Foreskin keratinocyte (primary cell): ENCODE measurements at places on chromosomes 2 and 18. TPM values are rescaled to one million over a fixed set of nuclear protein-coding genes. Genes with fewer than 3 reads are reported as not detected.
A peak's percentile ranks its signal among the peaks of the same experiment; 100 is the strongest.

DNA sequence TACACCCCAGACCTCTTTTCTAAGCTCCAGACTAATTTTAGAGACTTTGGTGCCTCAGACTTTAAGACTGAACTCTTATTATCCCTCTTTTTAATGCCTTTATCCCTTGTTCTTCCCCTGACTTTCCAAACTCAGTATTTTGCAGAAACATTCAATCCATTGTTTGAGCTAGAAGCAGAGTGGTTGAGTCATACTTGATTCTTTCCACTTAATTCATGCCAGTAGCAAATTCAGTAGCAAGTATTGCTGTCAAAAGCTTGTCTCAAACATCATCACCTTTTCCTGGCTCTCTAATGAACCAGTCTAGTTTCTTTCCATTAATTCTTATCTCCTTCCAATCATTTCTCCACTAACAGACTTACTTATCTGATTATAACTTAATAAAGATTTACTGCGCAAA lies 699.7 kb upstream of the ZNF804A start:
- DNase-seq = no peak

DNA sequence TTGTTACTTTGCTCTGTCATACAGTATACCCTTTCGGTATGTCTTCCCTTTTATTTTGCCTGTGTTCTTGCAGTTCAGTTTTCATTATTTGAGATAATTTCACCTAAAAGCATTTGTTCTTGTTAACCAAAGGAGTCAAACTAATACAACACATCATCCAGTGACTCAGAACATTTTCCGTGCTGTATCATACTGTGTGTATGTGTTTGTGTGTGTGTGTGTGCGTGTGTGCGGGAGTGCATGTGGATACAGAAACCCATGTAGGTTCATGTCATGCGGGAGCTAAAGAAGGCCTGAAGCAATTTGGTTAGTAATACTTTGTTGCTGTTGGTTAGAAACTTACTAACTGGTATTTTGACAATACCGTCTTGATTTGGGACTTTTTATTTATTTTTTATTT lies 60.0 kb downstream of the CEP192 start:
- DNase-seq = no peak

DNA sequence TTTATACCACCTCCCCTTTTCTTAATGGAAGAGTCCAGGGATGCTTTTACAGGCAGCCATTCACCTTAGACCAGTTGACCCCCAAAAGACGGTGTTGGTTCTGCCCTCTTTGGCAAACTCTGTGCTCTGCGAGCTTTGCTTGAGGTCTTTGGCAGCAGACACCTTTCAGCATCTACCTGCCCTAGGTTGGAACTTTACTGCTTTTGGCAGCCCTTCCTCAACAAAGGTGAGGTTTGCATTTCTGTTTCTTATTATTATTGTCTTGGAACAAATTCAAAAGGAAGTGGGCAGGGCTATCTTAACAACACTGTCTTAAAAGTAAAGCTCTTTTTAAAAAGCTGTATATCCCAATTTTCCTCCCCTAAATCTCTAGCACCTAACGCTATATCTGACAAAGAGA lies 136.4 kb upstream of the SLC14A2 start:
- no peak for DNase-seq

DNA sequence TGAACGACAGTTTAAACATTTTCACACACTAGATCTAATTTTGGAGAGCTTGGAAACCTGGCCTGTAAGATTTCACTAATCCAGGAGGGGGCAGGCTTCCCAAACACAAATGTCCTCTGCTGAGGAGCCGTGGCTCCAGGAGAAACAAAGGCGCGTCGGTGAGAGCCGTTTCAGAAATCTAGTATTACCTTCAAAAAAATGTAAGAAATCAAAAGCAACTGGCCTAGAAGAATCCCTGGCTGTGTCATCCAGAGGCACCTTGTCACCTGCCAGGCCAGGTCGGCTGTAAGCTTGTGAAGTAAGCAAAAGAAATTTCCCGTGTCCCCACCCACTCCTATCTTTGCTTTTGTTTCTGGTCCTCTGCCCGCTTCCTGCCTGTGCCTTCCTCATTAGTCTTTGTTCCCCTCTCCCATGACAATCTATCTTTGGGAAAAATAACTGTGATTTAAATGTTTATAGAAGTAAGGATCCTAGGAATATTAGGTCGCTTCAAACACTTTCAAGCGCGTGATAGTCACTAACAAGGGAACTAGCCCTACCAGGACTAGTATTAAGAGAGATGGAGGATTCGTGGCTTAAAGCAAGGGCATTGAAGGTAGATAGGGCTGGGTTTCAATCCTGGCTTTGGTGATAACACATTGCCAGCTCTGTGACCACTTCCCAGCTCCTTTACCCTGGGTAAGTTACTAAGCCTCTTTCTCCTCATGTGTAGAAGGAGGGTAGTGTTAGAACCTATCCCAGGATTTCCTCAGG lies 99.5 kb upstream of the STK39 start:
- peak; percentile 22 for DNase-seq

- peak; percentile 56 for DNase-seq
Measured at GRCh38 chr2:215773728-215774127, 239.6 kb downstream of the MREG start.

- DNase-seq = no peak
Measured at GRCh38 chr2:234874347-234875046, 77.3 kb upstream of the SH3BP4 start.

Gene GPR35
- 0.03 and 0.07 TPM in 2 replicates for polyA plus RNA-seq

DNA sequence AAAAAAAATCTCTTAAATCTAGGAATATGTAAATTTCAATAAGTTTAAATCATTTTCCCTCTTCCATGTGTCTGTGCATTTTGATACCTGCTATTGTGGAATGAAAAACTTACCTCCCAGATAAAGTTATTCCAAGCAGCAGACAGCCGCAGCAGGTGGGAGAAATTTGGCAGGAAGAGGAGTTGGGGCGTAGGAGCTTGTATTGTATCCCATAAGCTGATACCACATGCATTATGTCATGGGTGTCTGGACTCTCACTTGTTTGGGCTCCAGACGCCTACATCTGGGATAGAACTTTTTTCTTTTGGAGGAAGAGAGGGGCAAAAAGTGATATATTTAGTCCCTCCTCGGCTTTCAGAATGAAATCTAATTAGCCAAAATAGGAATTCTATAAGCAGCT lies 59.3 kb upstream of the TCF4 start:
- no peak for DNase-seq

DNA sequence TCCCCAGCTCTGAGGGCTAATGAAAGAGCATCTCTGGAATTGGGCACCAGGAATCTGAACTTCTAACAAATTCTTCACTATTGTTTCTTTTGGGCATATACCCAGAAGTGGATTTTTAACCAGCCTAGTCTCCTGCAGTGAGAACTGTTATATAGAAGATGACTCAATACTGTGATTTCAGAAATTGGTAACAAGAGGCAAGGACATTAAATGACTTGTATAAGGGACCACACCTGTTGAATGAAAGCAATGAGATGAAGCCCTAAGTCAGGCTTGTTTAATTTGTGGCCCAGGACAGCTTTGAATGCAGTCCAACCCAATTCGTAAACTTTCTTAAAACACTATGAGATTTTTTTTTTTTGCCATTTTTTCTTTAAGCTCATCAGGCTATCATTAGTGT lies 57.9 kb downstream of the EPC2 start:
- no peak for DNase-seq

DNA sequence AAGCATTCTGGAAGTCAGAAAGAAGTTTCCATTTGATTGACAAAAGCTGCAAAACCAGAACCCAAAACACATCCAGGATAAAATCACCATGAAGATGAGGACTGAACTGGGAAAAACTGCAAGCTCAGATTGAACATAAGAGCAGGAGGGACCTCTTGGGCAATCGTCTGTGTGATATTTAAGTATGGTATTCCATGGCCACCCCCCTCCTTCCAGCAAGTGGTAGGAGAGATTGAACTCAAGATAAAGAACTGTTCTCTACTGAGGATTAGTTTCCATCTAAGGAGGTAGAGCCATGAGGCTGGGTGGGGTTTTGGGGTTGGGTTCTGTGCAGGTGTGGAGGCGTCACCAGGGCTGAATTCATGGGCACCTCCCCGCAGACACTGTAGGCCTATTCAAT lies 251.1 kb downstream of the NCKAP5 start:
- DNase-seq = peak; percentile 20

GRCh38 chr2:59935005-59935404 lies 618.4 kb downstream of the BCL11A start:
- no peak for DNase-seq

DNA sequence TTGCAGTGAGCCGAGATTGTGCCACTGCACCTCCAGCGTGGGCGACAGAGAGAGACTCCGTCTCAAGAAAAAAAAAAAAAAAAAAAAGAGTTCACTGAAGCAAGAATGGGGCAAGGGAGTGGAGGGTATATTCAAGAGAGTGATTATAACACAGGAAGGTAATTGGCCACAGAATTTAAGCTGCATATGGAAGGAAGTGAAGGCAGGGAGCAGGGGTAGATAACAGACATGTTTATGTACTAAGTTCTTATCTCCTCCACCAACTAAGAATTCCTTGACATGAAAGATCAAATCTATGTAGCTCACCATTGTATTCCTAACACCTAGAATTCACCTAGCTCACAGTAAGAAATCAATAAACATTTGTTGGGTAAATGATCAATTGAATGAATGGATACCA lies 37.3 kb downstream of the GKN2 start:
- no peak for DNase-seq

Gene SLC4A3
- polyA plus RNA-seq = 10.8 and 11.1 TPM in 2 replicates

Gene TDRD15
- polyA plus RNA-seq = not detected in 2 replicates

Gene DTNB
- 16.7 and 17.9 TPM in 2 replicates for polyA plus RNA-seq

- DNase-seq = no peak
Measured at GRCh38 chr2:134408791-134409190, 154.9 kb downstream of the MGAT5 start.

- no peak for DNase-seq
Measured at GRCh38 chr18:2978661-2979106, 34.3 kb downstream of the LPIN2 start.

GRCh38 chr2:42838133-42838532 lies 45.8 kb upstream of the HAAO start:
- no peak for DNase-seq

Gene PSMA8
- polyA plus RNA-seq = not detected in 2 replicates

- DNase-seq = peak; percentile 61
Measured at GRCh38 chr2:141968433-141968832, 162.4 kb downstream of the LRP1B start.

GRCh38 chr2:60534052-60534685 lies 19.3 kb downstream of the BCL11A start:
- no peak for DNase-seq

DNA sequence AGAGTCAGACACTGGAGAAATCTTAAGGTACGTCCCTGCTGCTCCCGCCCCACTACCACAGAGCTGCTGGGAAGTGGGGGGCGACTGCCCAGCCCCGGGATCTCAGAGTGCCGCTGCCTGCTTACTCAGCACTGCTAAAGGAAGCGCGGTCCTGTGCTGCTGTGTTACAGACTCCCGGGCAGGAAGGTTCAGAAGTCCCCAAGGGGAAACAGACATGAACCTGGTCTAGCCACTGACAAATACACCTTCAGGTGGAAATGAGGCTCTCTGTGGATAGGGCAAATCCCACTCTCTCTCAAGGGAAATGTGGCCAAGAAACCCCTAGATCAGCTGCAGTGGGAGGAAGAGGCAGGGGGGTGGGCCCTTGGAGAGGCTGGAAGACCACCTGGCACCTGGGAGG lies 13.7 kb downstream of the MTERF4 start:
- no peak for DNase-seq

GRCh38 chr18:24695168-24695567 lies 234.7 kb downstream of the HRH4 start:
- no peak for DNase-seq

GRCh38 chr18:68937029-68937599 lies 139.2 kb downstream of the CCDC102B start:
- no peak for DNase-seq

GRCh38 chr2:232634206-232635150 lies 1.1 kb downstream of the EFHD1 start:
- DNase-seq = no peak

Gene PLB1
- 2.1 and 2.2 TPM in 2 replicates for polyA plus RNA-seq

- no peak for DNase-seq
Measured at GRCh38 chr18:35728676-35729075, 147.1 kb downstream of the GALNT1 start.

DNA sequence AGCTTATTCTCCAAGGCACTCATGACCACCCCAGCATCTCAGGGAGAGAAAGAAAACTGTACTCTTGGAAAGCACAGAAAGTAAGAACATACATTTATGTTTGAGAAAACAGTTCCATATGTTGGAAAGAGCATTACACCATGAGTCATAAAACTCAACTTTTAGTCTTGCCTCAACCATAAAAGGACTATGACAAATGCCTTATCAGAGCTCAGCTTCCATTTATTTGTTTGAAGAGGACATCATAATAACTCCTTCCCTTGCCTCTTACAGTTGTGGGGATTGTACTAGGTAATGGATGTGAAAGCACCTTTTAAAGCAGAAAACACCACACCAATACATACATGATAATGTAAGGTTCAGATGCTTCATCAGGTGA lies 370.8 kb downstream of the LNPK start:
- peak; percentile 14 for DNase-seq

Gene ADD2
- polyA plus RNA-seq = 0.07 and 0.87 TPM in 2 replicates

GRCh38 chr2:233480490-233481202 lies 85.9 kb downstream of the USP40 start:
- DNase-seq = peak; percentile 61

Gene FHOD3
- 7.8 and 8.7 TPM in 2 replicates for polyA plus RNA-seq

Gene C1QL2
- polyA plus RNA-seq = not detected in 2 replicates

Gene CTAGE1
- not detected in 2 replicates for polyA plus RNA-seq

DNA sequence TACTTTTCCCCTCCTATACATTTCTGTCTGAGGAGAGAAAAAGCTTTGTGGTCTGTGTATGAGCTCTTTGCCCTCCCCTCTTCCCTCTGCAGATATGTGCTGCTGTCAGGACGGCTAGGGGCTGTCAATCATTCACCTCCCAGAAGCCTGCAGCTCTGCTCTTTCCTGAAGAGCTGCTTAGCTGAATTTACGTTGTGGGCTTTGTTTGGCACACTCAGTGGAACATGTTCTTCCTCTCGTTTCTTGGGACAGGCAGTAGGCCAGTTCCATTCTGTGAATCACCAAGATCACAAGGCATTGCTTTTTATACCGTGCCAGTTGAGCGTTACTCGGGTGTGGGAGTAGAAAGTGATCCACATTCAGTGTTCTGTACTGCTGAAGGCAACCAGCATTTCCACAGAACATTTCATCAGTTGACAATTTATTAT lies 136.7 kb downstream of the LAMA3 start:
- DNase-seq = no peak

GRCh38 chr18:50092245-50092805 lies 102.6 kb downstream of the MYO5B start:
- DNase-seq = no peak
